Activated naive CD8-positive, alpha-beta T cell treated with anti-CD3 and anti-CD28 coated beads for 36 hours (primary cell): ENCODE measurements at places on chromosomes 5 and 9. TPM values are rescaled to one million over a fixed set of nuclear protein-coding genes. Genes with fewer than 3 reads are reported as not detected.

The DAB2 gene
- 0.25 TPM for total RNA-seq

GRCh38 chr5:5481633-5482032 lies 59.2 kb downstream of the ICE1 start:
- no peak for DNase-seq
- H3K27me3 ChIP-seq = no peaks in the 10 kb centered on the region
- peaks cover 38% of the 10 kb centered on the region for H3K36me3 ChIP-seq
- peaks cover 26% of the 10 kb centered on the region for H3K4me1 ChIP-seq
- no peak overlapping the region for H3K4me3 ChIP-seq

The SLC6A3 gene
- total RNA-seq = not detected

The SLC4A9 gene
- total RNA-seq = not detected

The LCP2 gene
- total RNA-seq = 199 TPM

The ADGRV1 gene
- total RNA-seq = 0.14 TPM

GRCh38 chr5:66966439-66966838 lies 230.2 kb downstream of the CD180 start:
- no peak for DNase-seq
- H3K4me3 ChIP-seq = no peak overlapping the region
- no peak overlapping the region for H3K27ac ChIP-seq
- H3K27me3 ChIP-seq = peaks cover 2% of the 10 kb centered on the region

- H3K4me1 ChIP-seq = no peaks in the 10 kb centered on the region
- no peak for DNase-seq
- no peak overlapping the region for H3K27ac ChIP-seq
- peaks cover 14% of the 10 kb centered on the region for H3K27me3 ChIP-seq
- peaks cover 2% of the 10 kb centered on the region for H3K36me3 ChIP-seq
- H3K4me3 ChIP-seq = no peak overlapping the region
These were observed 364.0 kb downstream of the ARHGEF28 start for GRCh38 chr5:73989956-73990355.

- H3K36me3 ChIP-seq = peaks cover 49% of the 10 kb centered on the region
- DNase-seq = no peak
- H3K27me3 ChIP-seq = no peaks in the 10 kb centered on the region
- H3K27ac ChIP-seq = no peak overlapping the region
- no peak overlapping the region for H3K4me3 ChIP-seq
- H3K4me1 ChIP-seq = peaks cover 4% of the 10 kb centered on the region
These were observed 15.0 kb downstream of the HMMR start for GRCh38 chr5:163475411-163475810.

GRCh38 chr5:10452768-10453331 lies 11.2 kb downstream of the ROPN1L start:
- H3K36me3 ChIP-seq = no peaks in the 10 kb centered on the region
- H3K4me1 ChIP-seq = no peaks in the 10 kb centered on the region
- H3K27ac ChIP-seq = no peak overlapping the region
- no peak for DNase-seq
- H3K27me3 ChIP-seq = no peaks in the 10 kb centered on the region
- H3K4me3 ChIP-seq = no peak overlapping the region

- H3K27me3 ChIP-seq = no peaks in the 10 kb centered on the region
- no peak overlapping the region for H3K4me3 ChIP-seq
- no peak overlapping the region for H3K27ac ChIP-seq
- peaks cover 7% of the 10 kb centered on the region for H3K4me1 ChIP-seq
These were observed 36.5 kb downstream of the SHB start for GRCh38 chr9:38032266-38033110.

GRCh38 chr9:113219186-113219936 lies 1.7 kb downstream of the FKBP15 start:
- no peak for DNase-seq
- H3K27me3 ChIP-seq = no peaks in the 10 kb centered on the region
- peaks cover 42% of the 10 kb centered on the region for H3K4me1 ChIP-seq
- H3K27ac ChIP-seq = peak overlapping the region; percentile 94
- peak overlapping the region; percentile 97 for H3K4me3 ChIP-seq
- H3K36me3 ChIP-seq = peaks cover 13% of the 10 kb centered on the region

GRCh38 chr9:113389451-113389850 lies 11.6 kb downstream of the ALAD start:
- no peaks in the 10 kb centered on the region for H3K27me3 ChIP-seq
- peaks cover 7% of the 10 kb centered on the region for H3K36me3 ChIP-seq
- H3K4me3 ChIP-seq = no peak overlapping the region
- DNase-seq = no peak
- no peaks in the 10 kb centered on the region for H3K4me1 ChIP-seq
- H3K27ac ChIP-seq = no peak overlapping the region

The SPARC gene
- total RNA-seq = 0.62 TPM

GRCh38 chr9:112809351-112809848 lies 58.8 kb downstream of the SNX30 start:
- H3K27me3 ChIP-seq = no peaks in the 10 kb centered on the region
- H3K4me1 ChIP-seq = no peaks in the 10 kb centered on the region
- H3K27ac ChIP-seq = no peak overlapping the region
